ENCODE measurements at places on chromosomes 16 and 17.

- DNase-seq = no peak
Observed at GRCh38 chr17:76356803-76357456, 3.2 kb upstream of the PRPSAP1 start.

GRCh38 chr17:45436161-45436560 is 3.5 kb upstream of the ARHGAP27 start:
- DNase-seq = no peak

- DNase-seq = no peak
Observed at GRCh38 chr16:11759163-11759834, 16.6 kb upstream of the TXNDC11 start.

- no peak for DNase-seq
Observed at GRCh38 chr17:61338874-61339478, 60.7 kb upstream of the TBX2 start.

GRCh38 chr17:47850692-47851573 is at the start of gene SP6:
Gene SP6, minus strand, starts transcription at chr17:47851163. Its CDS starts 2,734 bp downstream, at chr17:47848429.
- DNase-seq = peak; percentile 76

GRCh38 chr17:5640726-5641125 is 56.4 kb upstream of the NLRP1 start:
- no peak for DNase-seq

- no peak for DNase-seq
Observed at GRCh38 chr16:22732400-22732799, 81.6 kb upstream of the HS3ST2 start.

GRCh38 chr17:55269894-55270293 is 5.1 kb downstream of the HLF start:
- no peak for DNase-seq

DNA sequence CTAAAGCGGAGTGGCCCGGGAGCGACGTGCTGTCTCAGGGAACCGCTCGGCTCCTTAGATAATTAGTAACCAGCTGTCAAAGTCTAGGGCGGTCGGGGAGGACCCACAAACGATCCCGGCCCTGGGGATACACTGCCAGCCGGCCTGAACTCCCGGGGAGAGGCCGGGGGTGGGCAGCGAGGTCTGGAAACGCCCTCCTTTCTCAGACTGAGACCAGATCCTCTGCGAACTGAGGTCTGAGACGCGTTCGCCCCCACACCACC is 1.3 kb downstream of the HNF1B start:
- peak; percentile 36 for DNase-seq

- no peak for DNase-seq
Observed at GRCh38 chr17:60127068-60128064, 22.4 kb upstream of the CA4 start.
